T-helper 17 cell (primary cell): ENCODE measurements at places on chromosomes 3 and 15. TPM values are rescaled to one million over a fixed set of nuclear protein-coding genes. Genes with fewer than 3 reads are reported as not detected.

DCP1A gene
- 47.9 TPM for total RNA-seq

ZNF717 gene
- 10.6 TPM for total RNA-seq

RASA2 gene
- total RNA-seq, result 57.9 TPM

PRR20G gene
- not detected for total RNA-seq

CTXN2 gene
- total RNA-seq, result not detected

CLDN16 gene
- not detected for total RNA-seq

RUVBL1 gene
- total RNA-seq, result 18.5 TPM

RFT1 gene
- 11.9 TPM for total RNA-seq

CAMK1 gene
- 2.2 TPM for total RNA-seq
